ENCODE measurements at places on chromosomes 6 and 20.

DNA sequence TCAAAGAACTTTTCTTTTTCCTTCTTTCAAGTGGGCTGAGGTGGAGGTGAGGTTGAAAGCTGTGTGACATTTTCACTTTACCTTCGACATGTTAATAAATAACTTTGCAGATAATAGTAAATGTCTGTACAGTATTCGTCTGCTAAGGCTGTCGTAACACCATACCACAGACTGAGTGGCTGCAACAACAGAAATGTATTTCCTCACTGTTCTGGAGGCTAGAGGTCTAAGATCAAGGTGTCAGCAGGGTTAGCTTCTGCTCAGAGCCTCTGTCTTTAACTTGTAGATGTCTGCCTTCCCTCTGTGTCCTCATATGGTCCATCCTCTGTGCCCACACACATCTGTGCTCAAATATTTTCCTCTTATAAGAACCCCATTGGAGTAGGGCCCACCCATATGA, 14.9 kb downstream of the PHACTR2 start:
- no peak for DNase-seq

DNA sequence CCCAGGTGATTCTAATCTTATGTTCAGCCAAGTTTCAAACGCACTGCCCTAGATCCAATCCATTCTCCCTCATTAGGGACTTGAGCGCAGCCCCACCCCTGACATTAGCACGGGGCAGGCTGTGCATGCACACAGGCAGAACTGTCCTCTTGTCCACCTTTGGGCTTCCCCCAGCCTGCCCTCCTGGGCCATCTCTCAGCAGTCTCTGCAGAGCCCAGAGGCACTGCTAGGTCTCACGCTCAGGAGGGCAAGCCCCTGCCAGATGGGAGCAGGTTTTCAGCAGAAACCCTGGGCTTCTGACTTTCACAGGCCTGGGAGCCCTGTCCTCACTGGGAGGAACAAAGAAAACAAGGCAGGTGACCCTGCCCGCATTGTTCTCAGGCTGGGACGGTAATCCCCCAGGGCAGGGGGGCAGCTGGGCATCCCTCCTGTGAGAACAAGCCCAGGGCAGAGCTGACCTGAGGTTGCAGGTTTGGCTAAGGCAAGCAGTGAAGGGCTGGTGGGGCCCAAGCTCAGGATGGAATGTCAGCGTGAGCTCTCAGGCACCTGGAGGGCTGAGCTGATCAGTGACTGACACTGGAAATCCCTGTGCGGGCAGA, 24.5 kb downstream of the KCNK5 start:
- DNase-seq, result no peak

GRCh38 chr6:156543431-156543830, 233.7 kb upstream of the ARID1B start:
- no peak for DNase-seq

DNA sequence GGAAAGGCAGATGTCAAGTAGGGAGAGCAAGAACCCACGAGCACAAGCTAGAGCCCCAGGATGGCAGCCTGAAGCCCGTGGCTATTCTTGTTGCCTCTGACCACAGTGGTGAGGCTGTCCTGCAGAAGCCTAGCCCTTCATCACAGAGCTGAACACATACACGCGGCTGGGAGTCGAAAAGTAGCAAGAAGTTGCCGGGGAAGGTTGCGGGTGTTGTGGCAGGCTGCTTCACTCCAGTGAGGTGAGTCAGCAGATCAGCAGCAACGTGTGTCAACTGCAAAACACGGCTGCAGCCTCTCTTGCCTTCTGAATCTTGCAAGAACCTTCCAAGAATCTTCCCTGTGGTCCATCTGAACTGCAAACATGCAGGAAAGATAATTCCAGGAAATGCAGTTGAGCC, 10.6 kb upstream of the STX16 start:
- no peak for DNase-seq

GRCh38 chr20:56865055-56865454, 235.9 kb downstream of the TFAP2C start:
- DNase-seq, result no peak

- no peak for DNase-seq
These were observed 83.5 kb downstream of the NCOA3 start for GRCh38 chr20:47585087-47585747.

DNA sequence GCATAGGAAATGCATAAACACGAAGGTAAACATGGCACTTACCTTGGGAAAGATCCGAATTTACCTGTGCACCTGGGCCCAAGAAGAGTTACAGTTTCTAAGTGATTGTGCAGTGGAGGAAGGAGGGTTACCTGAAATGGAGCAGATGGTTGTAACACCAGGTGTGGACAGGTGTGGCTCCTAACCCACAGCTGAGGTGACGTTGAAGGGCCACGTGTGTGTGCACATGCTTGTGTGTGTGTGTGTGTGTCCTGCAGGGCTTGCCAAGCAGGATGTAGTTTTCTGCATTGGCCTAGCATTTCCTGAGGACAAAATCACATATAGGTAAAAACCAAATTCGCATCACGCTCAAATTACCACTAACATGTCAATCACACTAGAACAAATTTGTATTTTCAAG, 240.8 kb downstream of the ANKRD60 start:
- no peak for DNase-seq

DNA sequence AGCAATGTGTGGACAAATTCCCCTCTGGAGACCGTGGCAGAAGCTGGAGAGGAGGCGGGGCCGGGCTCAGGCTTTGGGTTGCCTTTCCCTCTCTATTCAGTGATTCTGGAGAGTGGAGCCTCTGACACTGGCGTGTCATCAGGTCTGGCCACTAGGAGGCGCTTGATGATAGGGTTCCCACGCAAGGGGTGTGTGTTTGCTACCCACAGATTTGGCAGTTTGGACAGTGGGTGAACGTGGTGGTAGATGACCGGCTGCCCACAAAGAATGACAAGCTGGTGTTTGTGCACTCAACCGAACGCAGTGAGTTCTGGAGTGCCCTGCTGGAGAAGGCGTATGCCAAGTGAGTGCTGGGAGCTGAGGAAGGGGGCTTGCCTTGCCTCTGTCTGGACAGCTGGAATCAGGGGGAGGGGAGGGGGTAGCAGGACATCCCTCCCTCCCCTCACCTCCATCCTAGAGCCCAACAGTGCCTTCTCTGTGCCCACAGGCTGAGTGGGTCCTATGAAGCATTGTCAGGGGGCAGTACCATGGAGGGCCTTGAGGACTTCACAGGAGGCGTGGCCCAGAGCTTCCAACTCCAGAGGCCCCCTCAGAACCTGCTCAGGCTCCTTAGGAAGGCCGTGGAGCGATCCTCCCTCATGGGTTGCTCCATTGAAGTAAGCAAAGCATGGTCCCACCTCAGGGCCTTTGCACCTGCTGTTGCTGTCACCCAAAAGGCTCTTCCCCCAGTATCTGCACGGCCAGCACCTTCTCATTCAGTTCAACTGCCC, 14.3 kb downstream of the CAPN11 start:
- peak; percentile 55 for DNase-seq

DNA sequence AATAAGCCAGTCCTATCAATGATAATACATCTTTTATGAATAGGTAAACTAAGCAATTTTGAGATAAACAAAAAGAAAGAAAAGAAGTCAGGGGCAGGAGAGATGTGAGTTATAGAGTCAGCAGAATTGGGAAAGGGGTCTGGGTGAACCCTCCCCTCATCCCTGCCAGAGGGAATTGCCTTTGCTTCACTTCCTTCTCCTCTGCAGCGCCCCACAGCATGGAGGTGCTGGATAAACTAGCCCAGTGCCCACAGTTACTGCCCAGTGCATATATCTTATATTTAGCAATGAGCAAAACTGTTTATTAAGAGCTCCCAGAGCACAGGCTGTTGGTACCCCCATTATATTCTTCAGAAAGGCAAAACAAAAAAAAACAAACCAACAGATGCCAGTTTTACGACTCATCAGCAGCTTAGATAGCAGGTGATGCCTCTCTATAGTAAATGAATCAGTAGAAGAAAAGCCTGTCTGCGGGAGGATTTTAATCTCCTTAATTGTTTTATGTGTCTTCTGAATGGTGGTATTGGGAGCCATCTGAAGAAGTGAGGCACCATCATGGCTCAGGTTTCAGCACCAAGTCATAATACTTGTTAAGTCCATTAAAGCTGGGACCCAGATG, 419.2 kb downstream of the EPM2A start:
- DNase-seq, result no peak

- DNase-seq, result no peak
These were observed 32.4 kb downstream of the CBFA2T2 start for GRCh38 chr20:33522256-33522820.

DNA sequence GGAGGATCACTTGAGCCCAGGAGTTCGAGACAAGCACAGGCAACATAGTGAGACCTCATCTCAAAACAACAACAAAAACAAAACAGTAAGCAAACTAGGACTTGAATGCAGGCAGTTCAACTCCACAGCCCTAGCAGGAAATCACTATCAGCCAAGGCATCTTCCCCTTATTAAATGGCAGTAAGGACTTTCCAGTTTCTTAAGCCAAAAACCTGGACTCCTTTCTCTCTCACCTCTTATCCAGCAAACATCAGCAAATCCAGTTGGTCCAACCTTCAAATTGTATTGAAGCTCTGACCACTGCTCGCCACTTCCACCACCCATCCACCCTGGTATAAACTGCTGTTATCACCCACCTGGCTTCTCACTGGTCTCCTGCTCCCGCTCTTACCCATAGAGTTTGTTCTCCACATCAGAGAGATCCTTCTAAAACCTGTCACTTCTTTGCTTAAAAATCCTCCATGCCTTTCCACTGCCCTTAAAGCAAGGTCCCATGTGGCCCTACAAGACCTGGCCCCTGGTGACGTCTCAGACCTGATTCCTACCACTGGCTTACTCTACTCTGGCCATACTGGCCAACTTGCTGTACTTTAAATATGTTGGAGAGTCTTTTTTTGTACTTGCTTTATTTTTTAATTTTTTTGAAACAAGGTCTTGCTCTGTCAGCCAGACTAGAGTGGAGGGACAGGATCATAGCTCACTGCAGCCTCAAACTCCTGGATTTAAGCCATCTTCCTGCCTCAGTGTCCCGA, 27.6 kb downstream of the BCL2L1 start:
- DNase-seq, result no peak

DNA sequence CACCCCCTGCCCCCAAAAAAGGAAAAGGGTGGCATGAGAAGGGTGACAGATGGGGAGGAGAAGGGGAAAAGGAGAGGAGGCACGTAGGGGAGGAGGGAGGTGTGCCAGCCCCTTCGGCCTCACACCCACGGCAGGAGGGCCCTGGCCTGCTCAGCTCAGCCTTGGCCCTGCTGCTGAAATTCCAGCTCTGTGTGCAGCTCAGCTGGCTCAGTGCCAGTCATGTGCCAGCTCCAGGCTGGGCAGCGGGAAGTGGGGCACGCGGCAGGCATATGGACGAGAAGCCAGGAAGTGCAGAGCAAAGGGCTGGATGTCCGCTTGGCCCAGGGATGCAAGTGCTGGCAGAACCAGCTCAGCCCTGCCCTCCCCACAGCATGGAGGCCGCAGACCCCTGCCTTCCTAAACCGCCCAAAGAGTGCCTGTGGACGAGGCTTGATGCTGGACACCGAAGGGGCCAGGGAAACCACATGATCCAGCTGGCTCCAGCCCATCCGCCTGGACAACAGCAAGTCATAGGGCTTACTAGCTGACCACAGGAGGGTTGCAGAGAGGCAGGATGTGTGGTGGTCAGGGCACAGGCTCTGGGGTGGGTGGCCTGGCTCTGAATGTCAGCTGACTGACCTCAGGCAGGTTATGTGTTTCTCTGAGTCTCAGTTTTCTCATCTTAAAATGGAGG, 60.2 kb downstream of the NOL4L start:
- no peak for DNase-seq

DNA sequence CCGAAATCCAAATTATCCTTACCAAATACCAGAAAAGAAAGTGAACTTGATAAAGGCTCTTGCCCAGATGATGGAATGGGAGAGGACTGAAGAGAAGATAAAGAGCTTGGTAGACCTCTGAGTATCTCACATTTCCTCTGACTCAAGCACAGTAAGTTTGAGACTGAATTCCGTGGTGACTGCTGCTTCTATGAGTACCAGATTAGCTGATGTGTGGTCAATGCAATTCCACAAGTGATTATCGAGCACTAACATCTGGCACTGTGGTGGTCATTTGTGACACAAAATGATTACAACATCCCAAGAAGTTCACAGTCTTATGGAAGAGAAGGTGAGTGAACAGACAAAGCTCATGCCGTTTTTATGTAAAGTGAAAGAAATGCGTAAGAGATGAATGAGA, 2.6 kb upstream of the RPS6KA2 start:
- no peak for DNase-seq

DNA sequence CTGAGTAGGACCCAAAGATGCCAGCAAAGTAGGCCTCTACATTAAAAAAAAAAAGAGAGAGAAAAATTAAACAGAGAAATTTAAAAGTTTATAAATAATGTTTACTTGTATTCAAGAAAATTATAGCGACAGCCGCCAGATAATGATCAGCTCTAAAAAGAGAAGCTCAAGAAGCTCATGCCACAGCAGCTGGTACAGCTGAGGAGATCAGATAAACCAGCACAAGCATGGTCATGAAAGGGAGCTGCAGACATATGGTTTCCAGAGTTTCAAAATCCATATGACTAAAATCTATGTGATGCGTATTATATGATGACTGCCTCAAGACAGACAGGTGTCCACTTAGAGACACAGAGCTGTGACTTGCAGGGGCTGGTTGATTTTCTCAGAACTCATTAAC, 13.6 kb upstream of the HLA-C start:
- no peak for DNase-seq

- no peak for DNase-seq
These were observed 109.1 kb downstream of the PRDM1 start for GRCh38 chr6:106194949-106195921.

DNA sequence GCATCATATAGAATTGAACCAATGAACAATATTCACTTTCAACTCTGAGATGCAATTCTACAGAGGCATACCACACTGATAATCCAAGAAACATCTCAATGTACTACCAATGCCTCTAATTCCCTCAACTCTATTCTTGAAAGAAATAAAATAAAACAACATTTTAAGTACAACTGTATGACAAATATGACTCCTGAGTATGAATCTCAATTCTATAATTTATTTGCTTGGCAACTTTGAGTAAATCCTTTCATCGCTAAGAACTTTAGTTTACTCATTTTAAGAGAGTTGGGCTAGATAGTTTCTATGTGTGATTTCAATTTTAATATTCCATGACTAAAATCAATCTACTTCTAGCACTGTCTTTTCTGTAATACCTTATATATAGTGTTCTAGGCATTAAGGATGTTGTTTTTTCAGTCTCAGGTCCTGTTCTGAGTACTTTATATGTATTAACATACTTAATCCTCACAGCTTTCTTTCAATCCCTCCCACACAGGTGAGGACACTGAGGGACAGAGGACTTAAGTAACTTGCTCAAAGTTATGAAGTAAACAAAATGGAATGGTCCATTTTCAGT, 33.4 kb downstream of the GOPC start:
- DNase-seq, result no peak

- no peak for DNase-seq
These were observed 37.4 kb upstream of the HCRTR2 start for GRCh38 chr6:55136916-55137315.

- no peak for DNase-seq
These were observed 14.5 kb upstream of the ITPR3 start for GRCh38 chr6:33606642-33607041.

- DNase-seq, result no peak
These were observed 890.8 kb upstream of the MAP3K7 start for GRCh38 chr6:91477688-91478087.

- no peak for DNase-seq
These were observed 1.0 kb downstream of the TOMM34 start for GRCh38 chr20:44959082-44959637.

All from activated T-helper 1 cell treated with anti-CD3 and anti-CD28 coated beads, Interleukin-2, amount 50 U/mL, for 16 hours (primary cell).